ENCODE measurements at places on chromosomes 13 and 19.

- no peak for DNase-seq
These were observed 48.6 kb upstream of the WASF3 start for GRCh38 chr13:26508885-26509284.

DNA sequence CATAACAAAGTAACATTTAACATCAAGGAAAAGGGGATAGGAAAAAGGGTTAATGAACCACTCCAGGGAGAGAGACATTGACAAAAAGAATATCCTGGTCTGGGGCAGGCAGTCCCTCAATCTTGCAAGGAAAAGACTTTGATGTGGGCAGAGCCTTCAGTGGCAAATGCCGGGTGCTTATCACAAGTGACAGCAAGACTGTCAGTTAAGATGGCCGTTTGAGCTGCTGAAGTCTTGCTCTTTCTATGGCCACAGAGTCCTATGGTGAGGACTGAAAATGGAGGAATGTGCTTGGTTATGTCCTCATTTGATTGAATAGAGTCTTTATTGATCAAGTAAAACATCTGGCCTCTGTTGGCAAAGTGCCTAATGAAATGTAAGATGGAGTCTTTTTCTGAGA, 112.1 kb downstream of the B3GLCT start:
- DNase-seq: no peak

DNA sequence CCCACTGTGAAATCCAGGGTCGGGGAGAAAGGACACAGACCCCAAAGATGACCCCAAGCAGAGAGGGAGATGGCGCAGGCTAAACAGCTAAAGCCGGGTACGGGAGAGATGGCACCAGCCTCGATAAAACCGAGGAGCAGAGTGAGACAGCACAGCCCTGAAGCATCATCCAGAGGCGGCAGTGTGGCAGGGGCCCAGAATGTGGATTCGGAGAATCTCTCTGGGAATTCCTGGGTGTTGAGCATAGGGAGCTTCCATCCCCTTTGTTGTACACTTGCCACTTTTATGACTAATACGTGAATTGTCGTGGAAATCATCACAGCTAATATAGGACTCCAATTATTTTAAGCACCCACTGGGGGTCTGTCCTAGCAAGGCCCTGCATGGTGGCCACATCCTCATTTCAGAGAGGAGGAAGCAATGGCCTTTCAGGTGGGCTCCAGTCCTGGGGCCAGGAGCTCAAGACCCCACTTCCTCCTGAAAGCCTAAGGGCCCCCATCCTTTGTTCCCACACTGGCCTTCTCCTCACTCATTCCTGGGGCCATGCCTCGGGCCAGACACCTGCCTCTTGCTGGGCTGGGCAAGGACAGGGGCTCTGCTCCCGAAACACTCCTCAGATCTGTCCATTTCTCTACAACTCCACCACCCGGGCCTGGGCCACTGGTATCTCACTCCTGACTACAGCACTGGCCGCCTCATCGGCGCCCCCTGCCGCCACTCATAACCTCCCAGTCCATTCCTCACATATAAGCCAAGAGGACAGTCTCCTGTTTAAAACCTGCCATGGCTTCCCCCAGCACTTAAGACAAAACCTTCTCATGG, 29.3 kb upstream of the ATP1A3 start:
- no peak for DNase-seq

- no peak for DNase-seq
These were observed 1.5 kb downstream of the KCNN4 start for GRCh38 chr19:43779147-43779819.

DNA sequence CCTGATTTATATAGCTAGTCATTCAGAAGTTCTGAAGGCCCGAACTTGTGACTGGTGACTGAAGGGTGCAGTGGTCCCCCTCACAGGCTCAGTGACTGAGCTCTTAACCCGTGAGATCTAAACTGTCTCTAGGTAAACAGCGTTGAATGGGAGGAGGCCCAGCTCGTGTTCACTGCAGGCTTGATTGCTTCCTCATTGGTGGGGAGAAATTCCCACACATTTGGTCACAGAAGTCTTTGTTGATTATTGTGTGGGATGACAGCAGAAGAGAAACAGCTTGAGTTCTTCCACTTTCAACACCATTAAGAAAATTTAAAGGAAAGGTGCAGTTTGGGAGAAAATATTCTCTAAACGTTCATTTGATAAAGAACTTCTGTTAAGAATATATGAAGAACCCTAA, 1178.0 kb downstream of the UQCRFS1 start:
- DNase-seq: no peak

DNA sequence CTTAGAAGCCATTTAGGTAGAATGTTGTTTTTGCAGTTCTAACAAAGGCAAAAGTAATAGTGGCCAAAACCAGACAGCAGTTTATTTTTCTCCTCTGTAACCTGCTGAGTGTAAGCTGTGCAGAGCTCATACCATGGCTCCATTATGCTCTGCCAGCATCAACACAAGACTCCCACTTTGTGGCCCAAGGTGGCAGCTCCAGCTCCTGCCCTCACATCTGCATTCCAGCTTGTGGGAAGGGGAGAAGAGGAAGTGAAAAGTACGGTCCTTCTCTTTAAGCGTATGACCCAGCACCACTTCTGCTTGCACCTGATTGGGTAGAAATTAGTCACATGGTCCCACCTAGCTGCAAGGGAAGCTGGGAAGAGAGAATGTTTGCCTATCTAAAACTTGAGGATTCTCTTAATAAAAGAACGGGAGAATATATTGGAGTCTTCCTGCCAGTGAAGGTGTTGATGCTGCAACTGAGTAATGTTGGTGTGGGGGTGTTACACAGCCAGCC, 19.2 kb downstream of the ADGRE1 start:
- no peak for DNase-seq

DNA sequence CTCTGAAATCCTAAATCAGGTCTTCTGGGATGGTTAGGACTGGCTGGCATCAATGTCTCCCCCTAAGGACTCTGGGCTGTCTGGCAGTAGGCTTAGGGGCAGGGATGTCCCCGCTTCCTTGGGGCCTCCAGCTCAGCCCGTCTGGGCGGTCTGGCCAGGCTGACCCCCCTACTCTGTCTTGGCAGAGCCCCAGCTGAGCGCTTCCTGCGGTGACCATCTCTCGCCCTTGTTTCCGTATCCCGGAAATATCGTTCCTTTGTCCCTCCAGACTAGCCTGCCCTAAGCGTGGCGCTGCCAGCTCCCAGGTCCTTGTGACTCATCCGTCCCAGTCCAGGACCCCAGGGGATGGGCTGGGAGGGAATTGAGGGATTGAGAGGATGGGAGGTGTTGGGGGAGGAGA, 11.3 kb downstream of the GTPBP3 start:
- peak; percentile 93 for DNase-seq

- no peak for DNase-seq
These were observed 280.6 kb downstream of the FOXO1 start for GRCh38 chr13:40385858-40386180.

GRCh38 chr13:113917594-113918371, 53.9 kb upstream of the GAS6 start:
- DNase-seq: no peak

- no peak for DNase-seq
These were observed 18.9 kb upstream of the SLC35E1 start for GRCh38 chr19:16590876-16591802.

- DNase-seq: no peak
These were observed 164.4 kb downstream of the LMO7 start for GRCh38 chr13:75800545-75800944.

GRCh38 chr19:53849237-53849676, 18.4 kb upstream of the MYADM start:
- DNase-seq: no peak

Data from HTR-8/SVneo (cell line).